Bone marrow (tissue), 2 donors: ENCODE measurements at places on chromosomes 13 and 19.

- DNase-seq: no peak
Observed at GRCh38 chr19:14056741-14057356, 5.0 kb downstream of the PALM3 start.

GRCh38 chr19:16605553-16605994 lies 22.4 kb downstream of the MED26 start:
- no peak for DNase-seq

DNA sequence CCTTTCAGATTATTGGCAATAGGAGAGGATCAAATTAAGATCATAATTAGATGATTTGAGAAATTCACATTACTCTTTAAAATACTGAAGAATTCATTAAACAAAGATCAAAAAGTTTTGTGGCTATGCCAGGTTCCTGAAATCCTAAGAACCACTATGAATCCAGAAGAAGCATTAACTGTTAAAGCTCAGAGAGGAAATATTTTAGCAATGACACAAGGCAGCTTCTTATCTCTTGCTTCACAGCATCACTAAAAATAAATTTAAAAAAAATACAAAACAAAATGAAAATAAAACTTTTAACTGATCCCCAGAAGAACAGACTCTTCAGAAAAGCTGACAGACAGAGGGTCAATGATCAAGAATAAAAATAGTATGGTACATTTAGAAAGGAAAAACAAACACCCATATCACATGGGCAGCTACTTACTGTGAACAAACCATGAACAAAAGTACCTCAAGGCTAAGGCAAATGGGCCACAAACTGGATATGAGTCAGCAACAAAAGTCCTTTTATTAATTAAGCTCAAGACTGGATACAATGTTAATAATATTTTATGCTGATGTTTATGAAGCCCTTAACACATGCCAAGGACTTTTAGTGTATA lies 19.6 kb downstream of the RNF6 start:
- no peak for DNase-seq

- DNase-seq: no peak
Observed at GRCh38 chr13:101942038-101942437, 459.8 kb downstream of the FGF14 start.

- no peak for DNase-seq
Observed at GRCh38 chr13:21673789-21674489, 3.1 kb downstream of the FGF9 start.

DNA sequence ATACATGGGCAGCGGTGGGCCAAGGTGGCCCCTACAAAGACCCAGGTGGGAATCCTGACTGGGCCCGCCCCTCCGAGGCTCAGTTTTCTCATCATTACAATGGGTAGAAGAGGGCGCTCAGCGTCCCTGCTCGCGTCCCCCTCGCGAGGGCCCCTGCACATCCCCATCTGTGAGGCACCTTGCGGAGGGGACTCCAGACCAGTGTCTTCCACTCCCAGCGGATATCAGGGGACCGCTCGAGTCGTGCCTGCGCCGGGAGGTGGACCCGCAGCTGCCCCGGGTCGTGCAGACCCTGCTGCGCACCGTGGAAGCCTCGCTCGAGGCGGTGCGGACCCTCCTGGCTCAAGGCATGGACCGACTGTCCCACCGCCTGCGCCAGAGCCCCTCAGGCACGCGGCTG lies 15.3 kb upstream of the COLGALT1 start:
- no peak for DNase-seq

DNA sequence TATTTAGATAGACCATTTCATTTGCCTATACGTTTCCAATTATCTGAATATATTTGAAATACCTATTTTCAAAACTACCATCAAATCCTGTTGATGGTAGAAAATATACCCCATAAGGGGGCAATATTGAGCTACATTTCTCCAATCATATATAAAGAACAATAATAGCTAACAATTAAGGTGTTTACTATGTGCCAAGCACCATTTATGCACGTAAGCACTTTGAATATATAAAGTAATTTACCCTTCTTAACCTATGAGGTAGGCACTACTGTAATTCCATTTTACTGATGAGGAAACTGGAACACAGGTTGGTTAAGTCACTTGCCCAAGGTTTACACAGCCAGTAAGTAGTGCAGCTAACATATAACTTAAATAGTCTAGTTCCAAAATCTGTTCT lies 79.2 kb downstream of the UBL3 start:
- no peak for DNase-seq
